ENCODE measurements at places on chromosomes 6 and 20.

DNA sequence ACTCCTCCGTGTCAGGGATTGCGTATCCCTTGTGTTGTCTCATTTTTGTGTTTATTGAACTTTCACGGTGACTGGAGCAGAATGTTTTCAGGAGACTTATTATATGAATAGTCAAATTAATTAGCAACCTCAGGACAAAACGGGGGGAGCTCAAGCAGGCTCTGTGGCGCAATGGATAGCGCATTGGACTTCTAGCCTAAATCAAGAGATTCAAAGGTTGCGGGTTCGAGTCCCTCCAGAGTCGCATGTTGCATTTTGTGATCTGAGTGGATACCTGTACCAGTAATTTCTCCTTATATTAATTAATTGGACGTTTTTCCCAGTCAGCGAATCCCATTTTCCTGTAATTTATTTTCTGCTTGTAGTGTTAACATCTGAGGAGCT lies 89.1 kb upstream of the ZNF184 start:
- no peak for DNase-seq

- DNase-seq, result no peak
Measured at GRCh38 chr6:11931296-11932035, 80.6 kb upstream of the HIVEP1 start.

- peak; percentile 83 for DNase-seq
Measured at GRCh38 chr6:158817728-158818580, 1.2 kb downstream of the EZR start.

GRCh38 chr6:124984668-124985338 lies 22.6 kb downstream of the RNF217 start:
- DNase-seq, result no peak

- DNase-seq, result no peak
Measured at GRCh38 chr20:40778894-40779496, 90.0 kb upstream of the MAFB start.

GRCh38 chr20:40728470-40728869 lies 39.4 kb upstream of the MAFB start:
- no peak for DNase-seq

- DNase-seq, result no peak
Measured at GRCh38 chr6:23441808-23442461, 684.1 kb upstream of the NRSN1 start.

GRCh38 chr6:47836639-47837038 lies 54.8 kb downstream of the OPN5 start:
- DNase-seq, result no peak

- no peak for DNase-seq
Measured at GRCh38 chr6:123434186-123434585, 202.6 kb downstream of the TRDN start.

DNA sequence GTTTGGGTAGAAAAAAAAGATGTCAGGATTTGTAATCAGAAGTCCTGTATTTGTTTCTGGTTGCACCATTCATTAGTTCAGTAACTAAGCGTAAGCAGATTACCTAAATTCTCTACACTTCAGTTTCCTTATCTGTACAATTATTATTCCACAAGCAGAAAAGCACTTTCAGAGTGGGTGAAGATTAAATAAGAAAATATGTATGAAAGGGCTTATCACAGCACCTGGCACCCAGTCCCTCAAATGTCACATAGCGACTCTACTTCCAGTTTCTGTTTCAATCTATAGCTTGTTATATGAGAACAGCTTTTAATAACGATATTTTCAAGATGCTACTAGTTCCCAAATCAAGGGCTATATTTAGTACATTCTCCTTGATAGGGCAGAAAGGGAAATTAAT lies 31.4 kb downstream of the RGS17 start:
- DNase-seq, result no peak

- no peak for DNase-seq
Measured at GRCh38 chr6:6479785-6480184, 108.7 kb upstream of the LY86 start.

DNA sequence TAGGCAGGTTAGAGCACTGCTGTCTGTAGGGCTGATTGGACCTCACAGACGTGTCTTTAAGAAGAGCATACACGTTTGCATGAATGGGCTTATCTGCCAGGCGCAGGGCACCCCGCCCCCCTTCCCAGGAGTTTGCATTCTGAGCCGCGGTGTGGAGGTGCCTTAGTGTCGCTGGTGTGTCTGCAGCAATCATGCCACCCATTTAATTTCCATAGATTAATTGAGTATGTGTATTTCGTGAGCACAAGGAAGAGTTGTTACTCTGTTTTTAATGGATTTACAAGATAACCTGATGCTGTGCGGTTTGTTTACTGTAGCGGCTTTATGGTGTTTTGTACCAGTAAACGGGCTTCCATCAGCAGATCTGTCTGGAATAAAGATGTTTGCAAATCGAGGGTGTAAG lies 107.7 kb downstream of the ZDHHC14 start:
- DNase-seq, result no peak

GRCh38 chr6:125749865-125750691 lies 646 bp downstream of the HEY2 start:
- DNase-seq, result no peak

GRCh38 chr20:58399926-58400325 lies 10.9 kb downstream of the VAPB start:
- DNase-seq, result no peak

- DNase-seq, result peak; percentile 53
Measured at GRCh38 chr6:44627091-44627882, 239.8 kb downstream of the CDC5L start.

DNA sequence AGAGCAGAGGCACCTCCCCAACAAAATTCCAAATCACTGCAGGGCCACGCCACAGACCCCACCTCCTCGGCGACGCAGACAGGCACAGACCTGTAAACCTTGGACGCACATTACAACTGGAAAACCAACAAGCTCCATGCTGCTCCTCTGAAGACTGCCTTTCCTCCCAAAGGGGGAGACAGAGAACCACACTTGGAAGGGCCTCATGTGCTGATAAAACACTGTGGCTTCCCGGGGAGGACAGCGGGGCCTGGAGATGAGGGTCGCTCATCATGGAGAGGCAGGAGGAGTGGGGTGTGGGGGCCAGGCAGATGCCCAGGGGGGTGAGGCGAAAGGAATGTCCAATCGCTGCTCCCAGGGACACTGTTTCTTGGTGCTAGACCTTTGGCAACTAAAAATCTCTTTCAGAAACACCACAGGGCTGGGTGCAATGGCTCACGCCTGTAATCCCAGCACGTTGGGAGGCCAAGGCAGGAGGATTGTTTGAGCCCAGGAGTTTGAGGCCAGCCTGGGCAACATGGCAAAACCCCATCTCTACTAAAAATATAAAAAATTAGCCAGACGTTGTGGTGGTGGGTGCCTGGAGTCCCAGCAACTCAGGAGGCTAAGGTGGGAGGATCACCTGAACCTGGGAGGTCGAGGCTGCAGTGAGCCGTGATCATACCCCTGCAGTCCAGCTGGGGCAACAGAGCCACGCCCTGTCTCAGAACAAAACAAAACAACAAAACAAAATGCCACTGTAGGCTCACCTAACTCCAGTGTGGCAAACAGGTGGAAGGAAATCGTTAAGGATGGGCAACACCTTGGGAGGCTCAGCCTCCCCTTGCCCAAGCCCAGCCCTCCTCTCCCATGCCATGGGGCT lies 53.8 kb downstream of the ABHD12 start:
- DNase-seq, result no peak

- no peak for DNase-seq
Measured at GRCh38 chr6:163085426-163085825, 329.1 kb upstream of the QKI start.

GRCh38 chr6:13487122-13488014 lies at the start of gene GFOD1:
Gene GFOD1, minus strand, starts transcription at chr6:13487600. Its CDS starts 710 bp downstream, at chr6:13486890.
- peak; percentile 93 for DNase-seq

GRCh38 chr20:36826554-36827244 lies 49.2 kb upstream of the TLDC2 start:
- DNase-seq, result no peak

GRCh38 chr6:165034271-165034741 lies 275.1 kb downstream of the C6orf118 start:
- no peak for DNase-seq

DNA sequence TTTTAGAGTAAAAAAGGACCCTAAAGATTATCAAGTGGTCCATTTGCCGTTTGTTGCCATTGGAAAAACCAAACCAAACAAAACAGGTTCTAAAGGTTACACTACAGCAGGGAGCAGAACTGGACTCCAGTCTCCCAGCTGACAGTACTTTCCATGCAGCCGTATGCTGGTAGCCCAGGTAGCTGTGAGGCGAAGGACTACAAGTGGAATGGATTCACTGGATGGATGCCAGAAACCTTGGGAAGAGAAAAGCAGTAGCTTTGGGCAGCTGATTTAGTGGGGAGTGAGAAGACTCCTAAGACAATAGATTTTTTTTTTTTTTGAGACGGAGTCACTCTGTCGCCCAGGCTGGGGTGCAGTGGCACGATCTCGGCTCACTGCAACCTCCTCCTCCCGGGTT lies 88.3 kb downstream of the SASH1 start:
- DNase-seq, result no peak

GRCh38 chr6:118524686-118525085 lies 23.4 kb upstream of the PLN start:
- DNase-seq, result no peak

DNA sequence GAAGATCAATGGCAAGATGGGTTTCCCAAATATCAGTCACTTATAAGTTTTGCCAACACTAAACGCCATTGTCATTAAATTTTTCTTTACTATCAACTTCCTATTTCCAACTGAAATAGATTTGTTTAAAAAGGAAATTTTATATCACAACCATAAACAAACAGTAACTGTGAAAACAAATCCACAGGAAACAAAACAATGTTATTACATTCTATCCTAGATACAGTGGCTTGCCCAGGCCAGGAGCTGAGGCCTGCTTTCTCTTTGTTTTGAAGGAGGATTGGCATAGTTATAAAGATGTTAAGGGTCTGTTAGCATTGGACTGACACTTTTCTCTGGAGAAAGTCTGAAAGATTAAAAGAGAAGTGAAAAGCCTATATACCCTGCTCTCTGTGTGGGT lies 24.9 kb downstream of the PPP1R16B start:
- no peak for DNase-seq

DNA sequence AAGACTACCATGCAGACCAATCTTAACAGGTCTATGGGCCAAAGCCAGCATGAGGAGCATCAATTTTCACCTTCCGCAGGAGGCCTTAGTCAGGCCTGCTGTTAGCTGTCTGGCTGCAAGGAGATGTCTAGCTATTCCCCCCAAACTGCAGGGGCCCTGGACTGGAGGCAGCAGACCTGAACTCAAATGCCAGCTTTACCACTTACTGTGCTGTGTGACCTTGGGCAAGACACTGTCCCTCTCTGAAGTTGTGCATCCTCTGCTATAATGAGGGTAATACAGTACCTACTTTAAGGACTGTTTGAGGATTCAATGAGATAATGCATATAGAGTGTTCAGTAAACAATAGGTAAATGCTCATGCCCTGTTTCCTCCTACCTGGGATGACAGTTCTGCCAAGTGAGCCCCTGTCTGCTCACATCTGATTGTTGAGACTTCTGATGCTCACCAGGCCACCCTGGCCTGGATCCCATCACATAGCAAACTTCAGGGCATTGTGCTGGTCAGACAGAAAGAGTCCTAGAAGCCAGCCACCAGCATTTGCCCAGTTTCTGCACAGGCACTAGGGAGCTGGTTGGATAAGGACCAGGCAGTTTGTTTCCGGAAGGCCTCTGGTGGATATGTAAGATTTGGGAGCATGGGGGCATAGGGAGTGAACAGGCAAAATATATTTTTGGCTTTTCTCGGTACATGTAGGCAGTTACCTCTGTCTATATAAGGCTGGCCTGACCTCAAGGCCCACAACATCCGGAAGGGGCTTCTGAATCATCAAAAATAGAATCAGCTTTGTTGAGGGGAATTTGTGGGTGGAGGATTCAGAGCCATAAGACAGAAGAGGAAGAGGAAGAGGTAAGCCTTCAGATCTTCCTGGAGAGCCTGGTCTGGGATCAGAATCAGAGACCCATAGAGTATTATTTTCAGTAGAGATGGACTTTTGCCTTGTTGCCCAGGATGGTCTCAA lies 2.3 kb upstream of the OCSTAMP start:
- no peak for DNase-seq

GRCh38 chr6:83574783-83575182 lies 62.4 kb downstream of the PRSS35 start:
- no peak for DNase-seq

- DNase-seq, result no peak
Measured at GRCh38 chr6:99592900-99593299, 13.7 kb upstream of the PRDM13 start.

DNA sequence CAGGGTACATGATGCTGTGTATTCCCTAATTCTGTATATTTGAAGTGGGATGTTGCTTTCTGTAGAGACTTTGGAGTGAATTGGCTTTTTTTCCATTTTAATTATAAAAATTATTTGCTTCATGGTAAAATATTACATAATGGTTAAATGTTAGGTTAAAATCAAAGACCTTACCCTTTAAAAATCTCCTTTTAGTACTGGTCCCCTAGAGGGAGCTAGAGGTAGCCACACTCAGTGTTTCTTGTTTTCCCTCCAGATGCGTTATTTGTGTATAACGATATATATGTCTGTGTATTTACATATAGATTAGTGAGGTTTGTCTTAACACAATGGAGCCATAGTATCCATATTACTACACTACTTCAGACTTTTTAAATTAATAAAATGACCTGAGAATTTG lies 146.7 kb downstream of the PLCB4 start:
- no peak for DNase-seq

DNA sequence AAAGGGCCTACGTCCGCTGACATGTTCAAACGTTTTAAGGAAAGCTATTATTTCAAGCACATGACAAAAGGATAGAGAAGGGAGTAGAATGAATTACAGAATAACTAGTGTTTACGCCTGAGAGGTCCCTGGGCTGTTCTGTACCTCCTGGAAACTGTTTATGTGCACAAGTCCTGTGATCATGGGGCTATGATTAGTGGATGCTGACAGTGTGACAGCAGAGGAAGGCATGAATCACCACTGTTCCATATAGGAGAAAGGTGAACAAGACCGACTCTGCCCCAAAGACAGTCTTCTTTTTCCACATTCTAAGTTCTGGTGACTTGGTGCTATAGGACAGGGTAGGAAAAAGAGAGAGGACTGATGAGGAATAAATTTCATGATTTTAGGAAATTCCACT lies 249.2 kb upstream of the PRDM1 start:
- DNase-seq, result no peak

- DNase-seq, result no peak
Measured at GRCh38 chr6:112311950-112312547, 35.1 kb upstream of the RFPL4B start.

GRCh38 chr6:144349690-144350527 lies 64.8 kb downstream of the UTRN start:
- DNase-seq, result no peak

DNA sequence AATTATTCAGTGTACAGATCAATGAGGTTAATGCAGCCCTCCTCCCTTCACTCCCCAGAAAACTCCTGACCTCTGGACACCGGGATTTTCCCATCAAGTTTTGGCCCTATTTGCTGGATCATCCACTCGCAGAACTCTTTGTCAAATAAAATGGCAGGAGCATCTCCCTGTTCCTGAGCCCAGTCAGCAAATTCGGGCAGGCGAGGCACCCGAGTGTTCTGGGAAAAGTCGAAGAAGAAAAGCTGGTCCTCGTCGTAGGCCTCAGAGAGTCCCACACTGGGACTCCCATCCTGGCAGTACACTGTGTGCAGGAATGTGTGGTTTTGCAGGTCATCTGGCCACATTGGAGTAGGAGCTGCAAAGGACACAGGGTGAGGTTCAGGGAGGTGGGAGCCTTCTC lies 2.4 kb downstream of the HLA-DMA start:
- DNase-seq, result no peak

- DNase-seq, result no peak
Measured at GRCh38 chr6:158027590-158028285, 46.1 kb downstream of the SYNJ2 start.
